ENCODE measurements at places on chromosomes 16 and 17.

- no peak for ATAC-seq
Measured at GRCh38 chr17:45790296-45790922, 6.3 kb downstream of the CRHR1 start.

DNA sequence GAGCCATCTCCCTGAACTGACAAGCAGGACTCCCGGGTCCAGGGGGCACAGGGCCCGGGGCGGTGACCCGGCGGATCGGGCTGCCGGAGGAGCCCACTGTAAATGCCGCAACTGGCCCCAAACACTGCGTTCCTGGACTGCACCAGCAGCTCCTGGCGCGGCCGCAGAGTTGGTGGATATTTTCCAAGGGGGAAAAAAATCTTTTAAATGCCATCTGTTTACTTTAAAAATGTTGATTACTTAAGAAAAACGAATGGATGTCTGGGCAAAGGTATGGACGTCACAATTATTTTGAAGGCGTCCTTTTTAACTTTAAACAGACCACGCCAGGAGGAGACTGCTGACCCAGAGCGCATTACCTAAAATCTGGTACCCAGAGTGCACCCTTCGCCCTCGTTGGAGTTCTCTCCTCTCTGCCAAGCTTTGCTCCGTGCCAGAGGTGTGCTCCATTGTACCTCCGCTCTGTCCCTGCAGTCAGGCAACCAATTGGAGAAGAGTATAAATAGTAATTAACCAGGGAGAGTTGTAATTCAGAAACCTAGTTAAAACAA is 3.4 kb downstream of the HS3ST3B1 start:
- no peak for ATAC-seq

GRCh38 chr17:80177986-80178595 is 8.3 kb downstream of the CARD14 start:
- no peak for ATAC-seq

GRCh38 chr17:77613627-77614026 is 344.9 kb upstream of the TNRC6C start:
- no peak for ATAC-seq

DNA sequence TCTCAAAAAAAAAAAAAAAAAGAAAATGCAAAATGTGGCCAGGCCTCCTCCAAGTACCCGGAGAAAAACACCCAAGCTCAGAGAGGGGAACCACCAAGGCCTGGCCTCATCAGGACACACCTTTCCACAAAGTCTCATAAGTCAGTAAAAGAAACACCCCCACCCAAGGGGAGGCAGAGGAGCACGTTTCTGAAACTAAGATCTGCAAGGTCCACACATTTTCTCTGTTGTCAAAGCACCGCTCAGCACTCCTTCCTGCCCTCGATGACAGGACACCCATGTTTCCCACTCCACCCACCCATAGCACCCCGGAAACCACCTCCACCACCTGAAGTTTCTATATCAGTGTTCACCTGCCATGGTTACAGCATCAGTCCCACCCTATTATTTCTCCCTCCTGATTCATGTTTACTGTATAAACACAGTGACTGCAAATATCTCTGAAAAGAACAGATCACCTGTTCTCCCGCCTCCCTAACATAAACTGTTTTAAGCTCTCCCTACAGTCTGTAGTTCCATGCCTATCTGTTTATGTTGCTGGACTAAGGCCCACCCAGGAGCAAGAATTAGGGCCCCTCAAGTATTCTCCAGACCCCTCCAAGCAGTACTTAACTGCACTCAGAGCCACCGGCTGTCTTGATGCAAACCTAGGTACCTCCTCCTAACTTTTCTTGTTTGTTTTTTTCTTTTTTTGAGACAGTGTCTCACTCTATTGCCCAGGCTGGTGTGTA is 2.0 kb downstream of the CORO7 start:
- no peak for ATAC-seq

GRCh38 chr16:53773150-53773846 is 69.3 kb downstream of the FTO start:
- peak; percentile 92 for ATAC-seq

DNA sequence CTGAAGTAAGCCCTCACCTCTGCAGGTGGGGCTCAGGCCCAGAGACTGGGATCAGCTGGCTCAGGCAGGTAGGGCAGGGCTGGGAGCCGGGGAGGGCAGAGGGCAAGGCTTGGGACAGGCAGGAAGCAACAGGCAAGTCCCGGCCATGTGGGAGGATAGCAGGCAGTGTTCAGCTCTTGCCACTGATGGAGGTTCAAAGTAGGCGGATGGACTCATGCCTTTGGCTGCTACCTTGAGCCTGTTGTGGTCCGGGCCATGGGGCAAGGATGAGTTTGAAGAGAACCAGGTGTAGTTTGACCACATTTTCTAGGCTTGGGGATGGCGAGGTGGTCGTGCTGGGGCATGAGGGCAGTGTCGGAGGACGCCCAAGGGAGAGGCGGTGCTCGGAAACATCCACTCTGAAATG is 2.7 kb downstream of the PRCD start:
- no peak for ATAC-seq

DNA sequence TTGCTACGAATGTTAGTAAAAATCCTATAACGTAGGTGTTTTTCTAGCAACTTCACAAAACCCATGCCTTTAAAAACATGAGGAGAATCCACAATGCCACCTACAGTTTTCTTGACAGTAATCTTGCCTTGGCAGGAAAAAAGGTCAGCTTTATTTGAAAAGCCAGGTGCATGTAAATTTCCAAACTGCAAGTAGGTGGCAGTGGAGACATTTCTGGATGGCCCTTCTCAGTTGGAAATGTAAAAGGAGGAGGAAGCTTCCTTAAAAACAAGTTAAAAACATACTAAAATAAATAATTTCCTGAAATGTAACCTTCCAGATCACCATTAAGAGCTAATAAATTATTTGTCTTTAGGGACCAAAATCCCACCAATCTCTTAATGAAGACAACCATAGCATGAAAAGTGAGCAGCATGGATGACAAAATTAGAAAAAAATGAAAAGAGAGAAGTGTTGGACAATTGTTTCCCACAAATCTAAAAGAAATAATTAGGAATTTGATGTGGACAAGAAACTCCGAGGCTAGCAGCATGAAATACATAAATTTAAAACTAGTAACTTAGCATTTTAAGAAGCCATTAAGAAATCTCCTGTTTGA is 152.2 kb downstream of the SNX11 start:
- peak; percentile 48 for ATAC-seq

GRCh38 chr16:1450218-1450617 is 5.9 kb upstream of the CCDC154 start:
- ATAC-seq, result no peak

DNA sequence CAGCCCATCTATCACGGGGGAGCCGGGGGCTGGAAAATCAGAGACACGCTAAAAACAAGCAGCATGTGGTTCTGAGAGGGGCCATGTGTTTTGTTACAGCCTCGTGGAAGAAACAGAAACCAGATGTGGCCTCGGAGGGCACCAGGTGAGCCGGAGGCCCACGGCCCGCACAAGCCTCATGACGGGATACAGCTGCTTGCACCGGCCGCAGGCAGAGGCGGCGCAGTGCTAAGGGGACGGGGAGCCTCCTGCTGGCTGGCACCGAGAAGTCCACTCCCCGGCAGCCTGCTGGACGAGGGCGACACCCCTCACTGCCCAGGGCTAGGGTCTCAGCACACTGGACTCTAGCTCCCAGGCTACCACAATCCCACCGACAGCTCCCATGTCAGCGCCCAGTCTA is 19.2 kb downstream of the NDUFAF8 start:
- ATAC-seq, result peak; percentile 43

DNA sequence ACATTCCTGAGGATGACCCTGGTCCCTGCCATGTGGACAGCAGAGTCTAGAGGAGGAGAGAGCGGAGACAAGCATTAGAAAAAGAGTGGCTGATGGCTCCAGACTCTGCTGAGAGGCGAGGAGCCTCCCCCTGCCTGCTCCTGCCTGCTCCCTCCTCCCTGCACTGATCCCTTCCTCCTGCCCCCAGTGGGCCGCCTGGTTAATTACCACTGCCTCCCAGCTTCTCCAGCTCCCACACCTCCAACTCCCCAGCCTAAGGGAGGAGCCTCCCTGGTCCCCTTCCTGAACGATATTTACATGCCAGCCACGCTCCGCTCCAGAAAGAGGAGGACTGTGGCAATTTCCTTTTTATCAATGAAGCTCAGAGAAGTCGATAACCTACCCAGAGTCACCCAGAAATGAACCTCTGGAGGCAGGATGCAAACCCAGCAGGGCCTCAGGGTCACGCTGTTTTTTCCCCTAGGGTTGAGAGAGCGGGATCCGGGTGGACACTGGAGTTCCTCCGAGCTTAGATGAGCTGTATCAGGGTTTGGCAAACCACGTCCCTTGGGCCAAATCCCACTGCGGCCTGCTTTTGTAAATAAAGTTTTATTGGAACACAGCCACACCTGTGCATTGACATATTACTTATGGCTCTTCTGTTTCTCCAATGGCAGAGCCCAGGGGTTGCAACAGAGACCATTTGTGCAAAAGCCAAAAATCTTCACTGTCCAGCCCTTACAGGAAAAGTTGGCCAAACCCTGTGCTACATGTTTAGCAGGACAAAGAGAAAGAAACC is 27.1 kb upstream of the JPH3 start:
- ATAC-seq, result peak; percentile 5

DNA sequence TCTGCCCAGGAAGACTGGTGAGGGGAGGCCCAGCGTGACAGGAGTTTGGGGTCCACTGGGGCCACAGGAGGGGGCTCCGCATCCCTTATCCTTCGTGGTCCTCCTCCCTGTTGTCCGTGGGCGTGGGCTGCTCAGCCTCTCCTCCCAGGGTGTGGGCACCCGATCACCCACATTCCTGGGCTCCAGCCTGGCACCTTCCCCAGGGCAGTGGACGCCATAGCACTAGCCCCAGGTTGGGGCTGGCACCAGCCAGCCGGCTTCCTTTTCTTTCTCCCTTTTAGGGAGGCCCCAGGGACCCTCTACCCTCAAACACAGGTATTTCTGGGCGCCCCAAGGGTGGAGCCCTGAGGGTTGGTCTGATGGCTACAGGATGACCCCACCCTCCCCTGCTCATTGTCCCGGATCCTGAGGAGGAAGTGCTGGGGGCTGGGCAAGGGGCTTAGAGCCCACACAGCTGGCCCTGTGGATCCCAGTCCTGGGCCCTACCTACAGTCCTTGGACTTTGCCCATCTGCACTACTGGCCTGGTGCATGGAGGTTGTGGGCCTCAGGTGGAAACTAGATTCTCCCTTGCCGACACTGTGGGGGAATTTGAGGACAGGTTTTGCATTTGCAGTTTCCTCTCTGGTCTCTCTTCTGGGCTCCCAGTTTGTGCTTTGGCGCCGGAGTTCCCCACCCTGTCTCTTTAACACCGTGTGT is 1.1 kb downstream of the KIF1C start:
- ATAC-seq, result no peak

- peak; percentile 56 for ATAC-seq
Measured at GRCh38 chr17:10772425-10773380, 31.2 kb downstream of the TMEM238L start.

GRCh38 chr16:85127379-85127723 is 15.1 kb upstream of the CIBAR2 start:
- no peak for ATAC-seq

DNA sequence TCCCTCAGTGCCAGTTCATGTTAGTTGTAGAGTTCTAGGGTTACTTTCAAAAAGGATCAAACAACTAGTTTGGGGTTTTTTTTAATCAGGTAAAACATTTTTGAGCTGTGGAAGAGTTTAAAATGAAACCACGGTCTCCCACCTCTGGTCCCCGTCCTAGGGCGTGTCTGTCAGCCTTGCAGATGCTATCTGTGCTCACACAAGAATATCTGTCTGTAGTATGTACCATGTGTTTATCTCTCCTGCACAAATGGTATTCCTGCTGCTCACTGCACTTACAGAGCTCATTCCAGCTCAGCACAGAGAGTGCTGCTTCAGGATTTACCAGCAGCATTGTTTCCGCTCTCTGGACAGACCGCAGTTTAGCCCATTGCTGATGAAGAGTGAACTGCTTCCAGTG is 38.9 kb downstream of the UBN1 start:
- no peak for ATAC-seq

DNA sequence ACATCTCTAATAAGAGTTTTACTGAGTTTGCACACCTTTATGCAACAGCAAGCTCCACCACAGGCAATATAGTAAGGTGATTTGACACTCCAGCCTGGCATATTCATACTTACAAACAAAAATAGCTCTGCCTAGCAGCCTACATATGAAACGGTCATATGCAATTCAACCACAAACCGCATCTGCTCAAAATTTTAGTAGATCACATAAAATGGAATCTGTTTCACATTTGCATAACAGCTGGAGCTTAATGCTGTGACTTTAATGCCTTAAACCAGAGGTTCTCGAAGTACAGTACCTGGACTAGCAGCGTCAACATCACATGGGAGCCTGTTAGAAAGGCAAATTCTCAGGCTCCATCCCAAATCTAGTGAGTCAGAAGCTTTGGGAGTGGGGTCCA is 578.4 kb downstream of the CDH11 start:
- ATAC-seq, result no peak

GRCh38 chr16:21566891-21567414 is 32.4 kb upstream of the METTL9 start:
- no peak for ATAC-seq

All from motor neuron (in vitro differentiated cells).